Stimulated activated CD4-positive, alpha-beta T cell treated with anti-CD3 and anti-CD28 coated beads, Interleukin-4, amount 100 ng/mL, for 24 hours (primary cell): ENCODE measurements at places on chromosomes 13 and 19.

DNA sequence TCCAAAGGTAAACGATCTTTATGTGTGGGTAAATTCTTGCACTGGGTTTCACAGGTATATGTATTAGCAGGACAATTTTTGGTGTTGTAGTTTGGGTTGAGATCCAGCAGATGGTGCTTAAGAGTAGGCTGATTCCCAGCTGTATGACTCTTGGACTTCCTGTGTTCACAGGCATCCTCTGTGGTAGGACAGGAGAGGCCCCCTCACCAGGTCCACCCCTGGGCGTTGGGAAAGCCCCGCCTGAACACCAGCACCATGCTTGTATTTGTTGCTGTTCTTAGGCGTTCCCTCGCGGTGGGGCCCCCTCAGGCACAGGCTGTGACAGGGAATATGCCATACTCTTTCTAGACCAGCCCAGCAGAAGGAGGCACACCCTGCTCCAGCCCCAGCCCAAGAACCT, 49.5 kb upstream of the PCDH17 start:
- DNase-seq: no peak

- no peak for DNase-seq
Observed at GRCh38 chr19:48340995-48341394, 15.6 kb downstream of the EMP3 start.

GRCh38 chr13:35791184-35791851, 314.8 kb upstream of the MAB21L1 start:
- DNase-seq: no peak

GRCh38 chr13:79919091-79919490, 421.8 kb downstream of the SPRY2 start:
- no peak for DNase-seq

DNA sequence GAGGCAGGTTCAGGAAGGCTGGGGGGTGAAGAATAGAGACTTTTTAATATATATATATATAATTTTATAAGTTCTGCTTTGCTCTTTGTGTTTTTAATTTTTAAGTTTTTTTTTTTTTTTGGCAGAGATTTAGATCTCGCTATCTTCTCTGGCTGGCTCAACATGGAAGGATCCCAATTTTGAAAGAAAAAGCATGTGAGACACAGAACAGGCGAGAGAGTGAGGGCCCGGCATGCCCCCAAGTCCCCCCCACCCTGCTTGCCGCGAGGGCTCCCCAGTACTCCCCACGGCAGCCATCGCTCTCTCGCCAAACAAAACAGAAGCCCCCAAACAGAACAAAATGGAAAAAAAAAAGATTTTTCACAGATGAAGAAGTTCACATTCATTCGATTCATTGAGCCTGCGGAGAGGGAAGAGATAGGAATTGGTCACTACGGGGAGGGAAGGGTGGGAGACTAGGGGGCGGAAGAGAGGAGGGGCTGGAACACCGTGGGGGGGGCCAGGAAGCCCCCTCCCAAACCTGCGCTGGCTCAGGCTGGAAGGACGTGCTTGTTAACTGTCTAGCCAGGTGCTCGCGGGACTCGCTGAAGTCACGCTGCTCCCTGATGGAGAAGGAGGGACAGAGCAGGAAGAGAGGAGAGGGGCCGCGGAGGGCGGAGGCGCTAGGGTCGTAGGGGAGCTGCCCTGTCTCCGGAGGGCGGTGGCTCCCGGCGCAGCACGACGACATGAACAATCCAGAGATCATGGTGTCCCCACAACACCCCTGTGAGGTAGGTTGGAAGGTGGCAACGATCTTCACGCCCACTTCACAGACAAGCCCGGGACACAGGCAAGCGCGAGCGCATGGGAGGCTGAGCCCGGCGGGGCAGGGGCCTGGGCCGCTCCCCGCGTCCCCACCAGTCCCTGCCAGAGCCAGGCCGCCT, 10.6 kb downstream of the KHSRP start:
- DNase-seq: no peak

GRCh38 chr13:112855859-112856258, 113.2 kb upstream of the MCF2L start:
- no peak for DNase-seq

GRCh38 chr19:16577531-16577985, 5.3 kb upstream of the SLC35E1 start:
- no peak for DNase-seq

DNA sequence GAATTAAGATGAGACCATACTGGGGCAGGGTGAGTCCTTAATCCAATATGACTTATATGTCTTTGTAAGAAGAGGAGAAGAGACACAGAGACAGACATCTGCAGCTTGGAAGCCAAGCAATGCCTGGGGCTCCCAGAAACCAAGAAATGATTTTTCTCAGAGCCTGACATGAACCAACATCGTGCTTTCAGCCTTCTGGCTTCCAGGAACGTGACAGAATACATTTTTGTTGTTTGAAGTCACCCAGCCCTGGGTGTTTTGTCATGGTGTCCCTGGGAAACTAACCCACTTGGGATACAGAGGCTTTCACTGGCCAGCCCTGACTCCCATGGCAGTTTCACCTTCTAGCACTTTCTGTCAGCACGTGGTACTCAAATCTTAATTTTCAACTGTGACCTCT, 95.3 kb upstream of the SLC10A2 start:
- no peak for DNase-seq

DNA sequence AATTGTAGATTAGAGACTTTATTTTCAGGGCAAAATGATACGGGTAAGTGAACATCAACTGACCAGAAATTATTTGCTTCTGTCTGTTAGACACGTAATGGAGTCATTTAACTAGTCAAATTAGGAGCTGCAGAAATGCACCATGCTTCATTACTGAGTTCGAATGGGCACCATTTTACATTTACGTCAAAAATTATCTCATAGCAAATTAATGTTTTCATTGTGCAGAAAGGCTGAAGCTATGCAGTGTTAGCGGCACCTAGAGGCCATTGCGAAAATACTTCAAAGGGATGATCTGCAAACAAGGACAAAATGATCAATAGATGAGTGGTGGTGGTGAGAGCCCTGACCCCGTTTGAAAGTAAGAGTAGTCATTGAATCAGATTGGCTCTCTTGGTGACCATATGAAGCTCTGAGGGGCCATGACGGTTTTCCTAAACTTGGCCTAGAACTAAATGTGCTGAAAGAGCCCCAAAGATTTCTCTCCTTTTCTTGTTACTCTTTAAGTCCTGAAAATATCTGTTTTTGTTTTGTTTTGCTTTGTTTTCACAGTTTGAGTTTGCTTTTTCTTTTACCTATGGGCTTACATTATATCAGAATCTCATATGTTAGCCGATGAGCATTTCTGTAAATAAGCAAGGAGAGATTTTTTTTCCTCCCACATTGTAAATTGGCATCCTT, 277.9 kb downstream of the ZNF536 start:
- DNase-seq: peak; percentile 15

- DNase-seq: no peak
Observed at GRCh38 chr19:45149129-45149528, 11.7 kb downstream of the NKPD1 start.

- no peak for DNase-seq
Observed at GRCh38 chr19:6006896-6007295, 29.0 kb upstream of the RANBP3 start.

DNA sequence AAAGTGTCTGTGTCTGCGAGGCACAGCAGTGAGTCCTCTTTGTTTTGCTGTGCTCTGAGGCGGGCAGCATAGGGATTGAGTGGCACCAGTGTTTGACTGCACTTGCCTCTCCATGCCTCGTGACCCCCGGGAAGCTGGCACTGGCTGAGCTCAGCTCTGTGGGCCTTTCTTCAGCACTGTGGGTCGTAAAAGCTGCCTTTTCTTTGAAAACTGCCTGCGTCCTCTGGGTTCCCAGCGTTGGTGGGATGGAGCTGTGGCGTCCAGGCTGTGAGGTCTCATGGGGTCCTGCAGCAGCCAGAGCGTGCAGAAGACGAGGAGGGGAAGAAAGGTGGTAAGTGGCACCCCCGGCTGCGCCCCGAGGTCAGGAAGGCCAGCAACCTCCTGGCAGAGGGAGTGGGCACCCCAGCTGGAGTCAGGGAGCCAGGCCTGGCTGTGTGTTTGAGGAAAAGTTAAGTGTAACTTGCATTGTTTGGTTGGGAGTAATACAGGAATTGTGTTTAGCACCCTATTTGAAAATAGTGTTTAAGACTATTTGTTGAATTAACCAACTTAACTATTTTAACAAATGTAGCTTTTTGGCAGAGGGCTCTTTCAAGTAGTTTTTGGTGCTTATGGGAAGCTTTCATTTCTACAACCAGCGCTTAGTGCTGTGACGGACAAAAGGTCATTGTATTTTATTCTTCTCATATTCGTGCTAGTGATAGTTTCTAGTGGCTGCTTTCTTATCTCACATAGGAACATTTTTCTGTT, 79.3 kb upstream of the TEX29 start:
- DNase-seq: no peak

DNA sequence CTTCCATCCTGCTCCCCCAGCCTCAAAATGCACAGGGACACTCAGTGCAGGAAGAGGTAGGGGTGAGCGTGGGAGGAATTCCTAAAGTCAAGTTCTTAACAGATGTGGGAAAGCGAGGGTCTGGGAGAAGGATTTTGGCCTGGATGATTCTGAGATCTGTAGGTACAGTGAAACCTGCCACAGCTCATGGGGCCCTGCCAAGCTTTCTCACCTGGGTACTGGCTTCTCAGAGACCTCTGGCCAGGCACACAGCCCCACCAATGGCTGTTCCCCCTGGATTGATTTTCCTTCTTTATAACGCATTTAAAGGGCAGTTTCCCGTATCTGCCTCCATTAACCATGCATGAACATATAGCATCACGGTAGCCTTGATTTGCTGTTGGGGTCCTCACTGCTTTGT, 47.0 kb upstream of the GSX1 start:
- no peak for DNase-seq

DNA sequence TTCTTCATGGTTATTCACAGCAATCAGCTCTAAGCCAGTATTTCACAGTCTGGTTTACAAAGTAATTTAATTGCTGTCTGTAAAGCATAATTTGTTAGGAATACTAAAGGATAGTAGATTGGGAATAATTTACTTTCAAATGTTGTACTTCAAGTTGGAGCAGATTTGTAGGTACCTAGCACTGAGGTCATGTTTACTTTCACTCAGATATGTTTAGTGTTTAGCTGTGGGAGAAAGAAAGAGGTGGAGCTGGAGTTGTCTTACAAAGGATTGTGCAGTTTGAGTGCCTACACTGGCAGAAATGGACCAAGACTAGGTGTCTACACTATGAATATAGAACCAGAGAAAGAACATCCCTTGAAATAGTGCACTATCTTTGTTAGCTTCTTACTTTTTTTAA, 464.6 kb downstream of the PCDH9 start:
- no peak for DNase-seq

DNA sequence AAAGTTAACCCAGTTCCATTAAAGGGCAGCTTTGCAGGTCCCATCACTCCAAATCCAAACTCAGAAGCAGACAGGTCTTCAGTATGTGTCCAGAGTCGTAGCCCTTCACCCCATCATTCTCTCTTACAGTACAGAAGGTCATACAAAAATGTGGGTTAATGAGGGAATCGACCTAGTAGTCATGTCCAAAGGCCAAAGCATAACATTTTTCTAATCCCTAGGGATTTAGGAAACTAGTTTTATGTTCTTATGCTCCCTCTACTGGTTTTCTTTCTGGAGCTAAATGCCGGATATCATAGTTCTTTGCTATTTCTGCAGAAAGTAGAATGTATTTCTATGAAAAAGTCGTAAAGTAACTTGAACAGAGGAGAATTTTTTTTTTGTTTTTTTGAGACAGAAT, 72.2 kb downstream of the DHRS12 start:
- no peak for DNase-seq

DNA sequence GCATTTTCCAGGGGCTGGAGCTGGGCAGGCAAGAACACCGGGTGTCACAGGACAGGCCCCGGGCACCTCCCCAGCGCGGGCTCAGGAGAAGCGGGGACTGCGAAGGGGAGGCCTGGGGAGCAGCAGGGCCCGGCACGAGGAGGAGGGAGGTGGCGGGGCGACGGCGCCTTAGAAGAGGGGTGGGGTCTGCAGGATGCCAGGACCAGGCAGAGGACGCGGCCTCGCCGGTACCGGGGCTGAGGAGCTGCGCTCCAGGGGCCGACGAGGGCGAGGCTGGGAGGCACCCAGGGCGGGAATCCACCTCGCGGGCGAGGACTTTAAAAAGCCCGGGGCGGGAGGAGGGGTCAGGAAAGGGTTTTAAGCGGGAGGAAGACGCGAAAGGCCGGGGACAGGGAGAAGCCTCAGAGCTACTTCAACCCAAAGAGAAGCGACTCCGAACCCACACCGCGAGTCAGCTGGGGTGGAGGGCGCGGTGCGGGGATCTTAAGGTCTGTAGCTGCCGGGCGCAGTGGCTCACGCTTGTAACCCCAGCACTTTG, 665 bp downstream of the ZNF347 start:
- peak; percentile 17 for DNase-seq

GRCh38 chr13:73844986-73845385, 289.2 kb downstream of the KLF12 start:
- no peak for DNase-seq

GRCh38 chr13:92804346-92804745, 422.3 kb upstream of the GPC6 start:
- no peak for DNase-seq

DNA sequence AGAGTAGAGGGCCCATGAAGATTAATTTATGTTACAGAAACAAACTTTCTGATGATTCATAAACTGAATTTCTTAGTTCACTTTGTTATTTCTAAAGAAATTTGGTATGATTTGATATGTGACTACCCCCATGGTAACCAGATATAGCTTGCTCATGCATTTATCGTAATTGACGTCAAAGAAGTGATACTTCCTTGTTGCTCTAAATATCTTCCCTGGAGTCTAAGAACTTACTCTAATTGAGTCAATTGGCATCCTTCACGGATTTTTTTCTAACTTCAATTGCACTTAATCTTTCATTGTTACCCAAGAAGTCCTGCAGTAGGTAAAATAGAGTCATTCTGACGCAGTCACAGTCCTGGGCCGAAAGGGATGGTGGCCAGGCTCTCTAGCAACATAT, 240.9 kb downstream of the GPC5 start:
- DNase-seq: no peak

DNA sequence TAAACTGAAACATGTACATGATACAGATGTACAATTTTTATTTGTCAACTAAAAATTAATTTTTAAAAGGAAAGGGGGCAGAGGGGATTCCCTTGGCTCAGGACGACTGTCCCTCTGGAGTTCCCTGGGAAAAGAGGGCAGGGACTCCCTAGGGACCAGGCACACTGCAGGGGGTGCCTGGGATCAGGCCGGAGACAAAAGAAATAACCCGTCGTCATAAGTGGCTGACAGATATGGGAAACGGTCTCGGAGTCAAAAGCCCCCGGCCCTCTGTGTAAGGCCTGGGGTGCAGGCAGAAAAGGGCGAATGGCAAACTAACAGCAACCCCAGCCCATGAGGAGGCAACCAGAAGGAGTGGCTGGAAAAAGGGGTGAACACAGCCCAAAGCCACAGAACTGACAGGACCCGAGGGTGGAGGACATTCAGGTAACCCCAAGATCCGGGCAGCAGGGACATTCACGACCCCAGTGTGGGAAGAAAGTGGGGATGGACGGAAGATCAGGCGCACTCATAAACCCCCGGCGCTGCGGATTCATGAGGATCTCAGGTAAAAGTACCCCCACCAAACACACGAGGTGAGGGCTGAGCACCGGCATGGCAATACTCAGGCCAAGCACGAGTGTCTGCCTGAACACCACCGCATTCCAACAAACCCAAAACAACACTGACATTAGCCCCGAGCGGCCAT, 6.7 kb downstream of the MLLT1 start:
- no peak for DNase-seq
